Suprapubic skin (tissue), 4 donors: ENCODE measurements at places on chromosomes 1 and 21. TPM values are rescaled to one million over a fixed set of nuclear protein-coding genes. Genes with fewer than 3 reads are reported as not detected.

S100A5 gene
- not detected for total RNA-seq

HPCAL4 gene
- total RNA-seq: not detected

OR10J1 gene
- total RNA-seq: not detected

GCSAML gene
- total RNA-seq: not detected

KRTAP11-1 gene
- total RNA-seq: 283 TPM

OXCT2 gene
- total RNA-seq: 0.64 TPM

UBASH3A gene
- 0.36 TPM for total RNA-seq
